Putamen (tissue), 1 donor: ENCODE measurements at places on chromosomes 11 and 22.
A peak's percentile ranks its signal among the peaks of the same experiment; 100 is the strongest.

DNA sequence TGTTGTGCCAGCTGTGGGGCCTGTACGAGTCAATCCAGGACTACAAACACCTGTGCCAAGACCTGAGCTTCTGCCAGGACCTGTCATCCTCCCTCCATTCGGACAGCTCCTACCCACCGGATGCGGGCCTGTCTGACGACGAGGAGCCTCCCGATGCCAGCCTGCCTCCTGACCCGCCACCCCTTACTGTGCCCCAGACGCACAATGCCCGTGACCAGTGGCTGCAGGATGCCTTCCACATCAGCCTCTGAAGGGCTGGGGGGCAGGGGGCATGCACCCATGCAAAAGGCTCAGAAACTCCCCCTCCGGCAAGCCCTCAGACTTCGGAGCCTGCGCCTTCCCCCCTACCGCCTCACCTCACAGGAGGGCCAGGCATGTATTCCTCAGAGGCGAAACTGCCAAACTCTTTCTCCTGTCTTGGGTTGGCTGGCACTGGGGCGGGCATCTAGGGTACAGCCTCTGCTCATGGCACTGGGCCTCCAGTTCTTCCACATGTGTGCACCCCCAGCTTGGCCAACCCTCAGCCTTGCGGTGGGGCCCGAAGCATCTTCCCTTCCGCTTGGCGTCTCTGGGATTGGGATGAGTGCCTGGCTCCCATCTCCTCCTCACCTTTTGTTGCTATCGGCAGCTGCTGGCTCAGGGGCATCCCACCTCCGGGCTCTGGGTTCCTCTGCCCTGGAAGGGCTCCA is 1.2 kb downstream of the FAM89B start:
- DNase-seq = no peak

GRCh38 chr11:8773916-8774539 is 91.4 kb downstream of the RPL27A start:
- no peak for DNase-seq

- peak; percentile 83 for DNase-seq
Measured at GRCh38 chr22:19478901-19479354, at the start of gene UFD1. UFD1 (minus strand) TSS chr22:19479193; CDS start chr22:19479085, 108 bp downstream.

GRCh38 chr22:49357661-49358440 is 469.8 kb downstream of the BRD1 start:
- no peak for DNase-seq

GRCh38 chr22:48894804-48895250 is 932.8 kb downstream of the BRD1 start:
- DNase-seq = no peak

DNA sequence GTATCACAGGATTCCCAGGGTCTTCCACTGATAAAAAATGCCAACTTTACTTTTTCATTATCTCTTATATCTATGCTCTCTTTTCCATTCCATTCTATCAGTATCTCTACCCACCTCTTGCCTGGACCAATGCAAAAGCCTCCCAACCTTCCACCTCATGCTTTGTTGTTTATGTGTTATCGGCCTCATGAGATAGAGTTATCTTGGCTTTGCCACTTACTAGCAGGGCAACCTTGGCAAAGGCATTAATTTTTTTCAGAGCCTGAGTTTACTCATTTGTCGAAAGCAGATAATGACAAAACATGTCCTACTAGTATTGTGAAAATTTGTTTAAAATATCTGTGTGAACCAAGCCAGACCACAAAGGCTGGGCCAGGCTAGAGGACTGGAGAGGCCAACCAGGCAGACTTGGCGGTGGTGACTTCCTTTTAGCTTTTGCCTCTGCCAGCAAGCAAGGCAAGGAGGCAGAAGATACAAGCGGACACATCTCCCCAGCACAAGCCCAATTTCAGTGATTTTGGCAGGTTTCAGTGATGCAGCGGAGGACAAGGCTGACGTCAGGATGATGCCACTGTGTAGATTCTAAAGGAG is 106.9 kb downstream of the ADAMTS15 start:
- no peak for DNase-seq

DNA sequence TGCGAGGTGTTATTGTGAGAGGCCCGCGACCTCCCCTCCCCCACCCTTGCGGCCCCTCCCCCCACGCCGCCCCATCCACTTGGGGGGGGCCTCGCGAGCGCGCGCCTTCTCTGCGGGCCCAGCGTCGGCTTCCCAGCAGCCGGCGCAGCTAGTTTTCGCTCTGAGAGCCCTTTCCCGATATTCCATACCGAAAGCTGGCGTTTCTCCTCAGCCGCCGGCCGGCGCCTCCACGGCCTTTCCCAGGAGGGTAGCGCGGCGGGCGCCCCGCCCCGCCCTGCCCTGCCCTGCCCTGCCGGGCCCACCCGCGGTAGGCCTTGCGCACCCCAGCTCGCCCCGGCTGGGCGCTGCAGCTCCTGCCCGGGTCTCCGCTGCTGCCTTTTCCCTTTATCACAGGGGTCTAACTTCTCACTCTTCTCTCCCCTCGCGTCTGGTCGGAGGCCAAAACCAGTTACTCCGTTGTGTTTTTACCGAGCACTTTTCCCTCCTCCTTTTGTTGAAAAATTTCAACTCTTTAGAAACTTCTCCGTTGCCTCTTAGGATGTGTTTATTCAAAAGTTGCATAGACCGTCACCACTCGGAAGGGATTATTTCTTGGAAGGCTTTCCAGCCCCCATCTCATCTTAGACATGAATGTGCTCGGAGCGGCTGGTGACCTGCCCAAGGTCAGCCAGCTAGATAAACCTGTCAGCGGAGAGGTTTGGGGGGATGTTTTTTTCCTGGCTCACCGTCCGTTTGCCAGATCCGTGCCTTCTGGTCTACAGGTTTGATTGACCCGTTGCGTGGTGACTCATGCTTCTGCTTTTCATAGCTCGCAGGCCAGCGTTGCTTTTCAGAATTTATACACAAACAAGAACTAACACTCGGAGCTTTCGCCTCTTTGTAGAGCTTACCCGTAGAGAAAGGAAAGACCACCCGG is 648 bp downstream of the PAFAH1B2 start:
- DNase-seq = no peak

- no peak for DNase-seq
Measured at GRCh38 chr11:57647372-57647771, 2.3 kb downstream of the YPEL4 start.

DNA sequence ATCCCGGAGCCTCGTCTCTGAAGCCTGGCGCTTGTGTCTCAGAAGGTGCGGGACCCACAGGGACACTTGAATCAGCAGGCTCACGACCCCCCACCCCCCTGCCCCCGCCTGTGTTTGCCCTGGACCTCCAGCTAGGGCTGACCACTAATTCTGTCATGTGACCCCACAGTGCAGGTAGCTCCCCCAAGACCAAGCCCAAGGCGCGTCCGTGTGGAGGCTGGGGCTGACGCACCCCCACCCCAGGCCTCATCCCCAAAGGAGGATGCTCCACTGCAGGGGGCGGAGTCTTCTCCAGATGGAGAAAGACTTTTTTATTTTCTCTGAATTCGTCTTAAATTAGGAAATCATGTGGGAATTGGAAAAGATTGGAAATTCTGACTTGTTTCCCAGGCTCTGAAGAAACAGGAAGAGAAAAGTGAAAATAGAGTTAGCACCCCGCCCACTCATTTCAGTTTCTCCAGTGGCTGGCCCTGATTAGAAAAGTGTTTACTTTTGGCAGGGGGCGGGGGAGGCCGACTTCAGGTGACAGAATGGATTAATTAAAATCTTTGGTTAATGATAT is 1.0 kb upstream of the RELA start:
- peak; percentile 62 for DNase-seq

DNA sequence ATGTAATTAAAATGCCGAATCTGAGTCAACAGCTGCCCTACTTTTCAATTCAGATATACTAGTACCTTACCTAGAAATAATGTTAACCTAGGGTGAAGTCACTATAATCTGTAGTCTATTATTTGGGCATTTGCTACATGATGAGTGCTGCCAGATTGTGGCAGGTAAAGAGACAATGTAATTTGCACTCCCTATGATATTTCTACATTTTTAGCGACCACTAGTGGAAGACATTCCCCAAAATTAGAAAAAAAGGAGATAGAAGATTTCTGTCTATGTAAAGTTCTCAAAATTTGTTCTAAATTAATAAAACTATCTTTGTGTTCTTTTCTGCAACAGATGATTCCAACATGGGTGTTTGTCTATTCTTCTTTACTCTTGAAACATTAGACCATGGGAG is 14.1 kb downstream of the MS4A1 start:
- DNase-seq = no peak

DNA sequence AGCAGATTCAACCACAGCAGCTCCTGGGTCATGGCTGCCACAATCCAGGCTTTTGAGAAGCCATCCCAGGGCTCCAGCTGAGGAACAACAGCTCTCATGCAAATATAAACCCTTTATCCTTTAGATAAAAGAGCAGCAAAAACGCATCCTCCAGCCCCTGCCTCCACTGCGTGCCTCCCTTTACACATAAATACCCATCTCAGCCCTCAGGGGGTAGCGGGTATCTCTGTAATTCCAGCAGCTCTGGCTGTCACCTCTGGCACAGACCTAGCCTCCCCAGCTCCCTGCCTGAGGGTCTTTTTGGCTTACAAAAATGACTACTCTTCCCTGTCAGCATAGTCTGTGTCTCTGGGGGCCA is 21.6 kb downstream of the LMO1 start:
- DNase-seq = no peak

GRCh38 chr11:2270322-2271076 is at the start of gene ASCL2:
ASCL2 (minus strand) TSS chr11:2270588; CDS start chr11:2270332, 256 bp downstream.
- DNase-seq = no peak

DNA sequence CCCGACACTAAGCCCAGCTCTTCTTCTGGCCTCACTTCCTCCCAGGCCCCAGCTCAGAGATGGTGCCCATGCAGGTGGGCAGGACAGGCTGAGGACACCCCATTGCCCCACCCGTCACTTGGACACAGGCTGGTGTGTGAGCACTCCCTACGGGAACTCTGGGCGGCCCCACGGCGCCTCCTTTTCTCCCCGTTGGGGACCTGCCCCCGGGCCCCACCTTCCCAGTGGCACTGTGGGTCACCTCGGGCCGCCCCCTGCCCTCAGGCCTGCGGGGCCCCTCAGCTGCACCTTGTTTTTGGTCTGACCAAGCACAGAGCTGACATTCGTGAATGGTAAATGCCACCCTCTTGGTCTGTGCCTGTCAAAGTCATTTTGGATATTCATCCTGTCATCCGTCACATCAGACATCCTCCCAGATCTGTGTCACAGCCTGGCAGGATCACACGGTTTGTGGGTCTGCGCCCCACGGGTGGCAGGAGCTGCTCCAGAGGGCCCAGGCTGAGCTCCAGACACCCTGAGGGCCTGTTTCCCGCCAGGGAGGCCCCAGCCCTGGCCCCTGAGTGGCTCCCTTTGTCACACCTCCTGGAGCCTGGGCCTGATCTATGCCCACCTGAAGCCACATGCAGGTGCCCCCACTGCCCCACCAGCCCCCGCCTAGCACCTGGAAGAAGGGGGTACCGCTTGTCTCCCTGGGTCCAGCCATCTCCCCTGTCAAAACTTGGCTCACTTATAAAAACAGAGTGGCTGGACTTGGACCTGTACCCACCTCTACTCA is 1188.5 kb downstream of the BRD1 start:
- no peak for DNase-seq

DNA sequence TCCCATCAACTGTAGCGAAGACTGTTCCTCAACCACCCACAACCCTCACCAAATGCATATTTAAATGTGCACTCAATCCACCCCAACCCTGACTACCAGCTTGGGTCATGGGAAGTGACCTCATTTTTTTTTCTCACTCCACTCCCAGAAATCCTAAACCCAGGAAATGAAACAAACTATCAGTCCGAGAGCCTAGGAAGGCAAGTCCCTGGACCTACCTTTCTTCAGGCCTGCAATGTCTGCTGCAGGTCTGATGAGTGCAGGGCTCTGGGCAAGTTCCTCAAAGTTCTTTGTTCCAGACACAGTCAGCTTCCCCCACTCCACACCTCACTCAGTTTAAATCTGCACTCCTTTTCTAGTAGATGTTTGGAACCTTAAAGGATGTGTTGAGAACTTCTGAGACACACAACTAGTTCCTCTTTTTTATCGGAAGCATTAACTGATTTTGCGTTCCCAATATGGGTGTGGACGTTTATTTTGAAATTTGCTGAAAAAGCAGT is at the start of gene MS4A4E:
MS4A4E (minus strand) TSS at position 398 of the 500 bp plus-strand sequence. CDS start 13,082 bp downstream, outside the sequence.
- DNase-seq = no peak

DNA sequence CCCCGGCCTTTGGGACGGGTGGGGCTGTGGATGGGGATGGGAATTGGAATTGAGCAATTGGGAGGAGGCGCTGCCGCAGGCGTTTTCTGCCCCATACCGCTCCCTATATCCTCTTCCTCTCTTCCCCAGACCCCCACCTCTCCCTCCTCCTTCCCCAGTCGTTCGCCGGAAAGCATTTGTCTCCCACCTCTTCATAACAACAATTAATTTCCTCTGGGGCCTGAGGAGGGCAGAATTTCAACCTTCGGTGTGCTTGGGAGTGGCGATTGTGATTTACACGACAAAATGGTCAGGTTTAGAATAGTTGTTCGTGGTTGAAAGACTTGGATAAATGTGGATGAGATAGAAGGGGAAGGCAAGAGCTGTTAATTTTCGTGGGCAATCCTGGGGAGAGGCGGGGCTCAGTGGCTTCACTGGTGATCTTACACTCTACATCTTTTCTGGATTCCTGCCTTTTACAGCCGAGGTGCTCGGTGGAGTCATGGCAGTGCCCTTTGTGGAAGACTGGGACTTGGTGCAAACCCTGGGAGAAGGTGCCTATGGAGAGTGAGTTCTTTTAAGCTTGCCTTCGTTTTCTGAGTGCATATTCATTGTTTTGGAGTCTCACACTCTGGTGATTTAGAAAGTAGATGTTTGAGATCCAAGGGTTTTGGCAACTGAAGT is 1.5 kb downstream of the CHEK1 start:
- DNase-seq = peak; percentile 9

- no peak for DNase-seq
Measured at GRCh38 chr22:18085188-18085587, 7.4 kb downstream of the PEX26 start.

DNA sequence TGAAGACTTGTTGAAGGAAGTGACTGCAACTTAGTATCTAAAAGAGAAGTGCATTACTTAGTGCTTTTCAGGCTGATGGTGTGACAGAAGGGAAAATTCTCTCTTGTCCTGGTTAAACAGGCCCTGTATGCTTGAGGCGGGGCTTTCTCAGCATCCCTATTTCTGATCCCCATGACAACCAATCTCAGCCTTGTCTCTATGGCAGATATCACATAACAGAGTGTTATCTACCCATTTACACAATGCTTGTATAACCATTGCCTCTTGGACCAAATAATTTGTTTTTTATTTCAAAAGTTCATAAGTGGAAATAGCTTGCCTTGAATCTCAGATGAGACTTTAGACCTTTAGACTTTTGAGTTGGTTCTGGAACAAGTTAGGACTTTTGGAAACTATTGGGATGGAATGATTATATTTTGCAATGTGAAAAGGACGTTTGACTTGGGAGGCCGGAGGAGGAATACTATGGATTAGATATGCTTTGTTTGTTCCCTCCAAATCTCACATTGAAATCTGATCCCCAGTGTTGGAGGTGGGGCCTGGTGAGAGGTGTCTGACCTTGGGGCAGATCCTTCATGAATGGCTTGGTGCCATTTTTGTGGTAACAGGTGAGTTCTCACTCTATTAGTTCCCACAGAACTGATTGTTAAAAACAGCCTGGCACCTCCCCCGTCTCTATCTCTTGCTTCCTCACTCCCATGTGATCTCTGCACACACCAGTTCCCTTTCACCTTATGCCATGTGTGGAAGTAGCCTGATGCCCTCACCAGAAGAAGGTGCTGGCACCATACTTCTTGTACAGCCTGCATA is 3.1 kb upstream of the GLYAT start:
- DNase-seq = no peak
